Stimulated activated CD8-positive, alpha-beta memory T cell treated with anti-CD3 and anti-CD28 coated beads, Interleukin-4, amount 100 ng/mL, for 1 hour (primary cell): ENCODE measurements at places on chromosomes 1 and 21.

DNA sequence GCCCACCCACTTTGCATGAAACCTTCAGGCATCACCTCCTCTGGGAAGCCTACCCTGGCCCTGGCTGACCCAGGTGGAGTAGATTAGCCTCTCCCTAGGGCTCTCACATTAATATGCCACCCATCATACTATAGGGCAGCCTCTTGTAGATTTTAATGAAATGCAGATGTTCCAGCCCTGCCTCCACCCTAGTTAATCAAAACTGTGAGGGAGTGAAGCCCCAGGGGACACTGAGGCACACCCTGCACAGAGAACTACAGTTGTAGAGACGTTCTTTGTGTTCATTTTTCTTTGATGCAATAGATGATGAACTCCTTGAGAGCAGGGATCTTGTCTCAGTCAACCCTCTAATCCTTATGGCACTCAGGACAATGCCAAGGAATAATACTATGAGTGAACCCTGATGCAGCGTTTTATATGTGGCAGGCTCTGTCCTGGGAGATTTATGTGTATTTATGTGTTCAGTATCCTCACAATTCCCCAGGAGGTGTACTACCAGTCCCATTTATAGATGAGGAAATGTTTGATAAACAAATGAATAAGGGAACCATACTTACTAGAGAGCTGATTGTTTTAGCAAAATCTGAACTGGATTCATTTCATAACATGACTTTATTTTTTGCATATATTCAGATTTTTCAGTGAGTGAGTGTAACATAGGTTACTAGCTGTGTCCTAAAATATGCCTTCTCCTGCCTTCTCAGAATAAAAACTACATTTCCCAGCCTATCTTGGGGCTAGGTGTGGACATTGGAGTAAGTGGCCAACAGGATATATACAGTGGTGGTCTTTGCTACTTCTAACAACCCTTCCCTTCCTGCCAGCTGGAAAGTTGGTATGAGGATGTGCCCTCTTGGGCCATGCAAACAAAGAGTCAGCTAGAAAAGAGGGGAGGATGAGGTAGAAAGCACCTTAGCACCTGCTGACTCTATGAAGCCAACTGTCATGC is 23.5 kb upstream of the PRELP start:
- no peak for DNase-seq

DNA sequence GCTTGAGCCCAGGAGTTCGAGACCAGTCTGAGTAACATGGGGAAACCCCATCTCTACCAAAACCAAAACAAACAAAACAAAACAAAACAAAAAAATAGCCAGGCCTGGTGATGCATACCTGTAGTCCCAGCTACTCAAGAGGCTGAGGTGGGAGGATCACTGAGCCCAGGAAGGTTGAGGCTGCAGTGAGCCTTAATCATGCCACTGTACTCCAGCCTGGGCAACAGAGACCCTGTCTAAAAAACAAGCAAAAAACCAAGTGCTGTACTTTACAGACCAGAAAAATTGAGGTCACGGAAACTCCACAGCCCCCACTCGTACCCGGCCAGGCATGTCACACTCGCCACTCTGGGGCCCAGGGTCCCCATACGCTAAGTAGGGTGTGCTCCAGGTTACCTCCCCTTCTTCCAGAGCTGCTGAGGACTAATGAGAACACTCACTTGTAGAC is 22.9 kb downstream of the ATP2B4 start:
- DNase-seq, result no peak

DNA sequence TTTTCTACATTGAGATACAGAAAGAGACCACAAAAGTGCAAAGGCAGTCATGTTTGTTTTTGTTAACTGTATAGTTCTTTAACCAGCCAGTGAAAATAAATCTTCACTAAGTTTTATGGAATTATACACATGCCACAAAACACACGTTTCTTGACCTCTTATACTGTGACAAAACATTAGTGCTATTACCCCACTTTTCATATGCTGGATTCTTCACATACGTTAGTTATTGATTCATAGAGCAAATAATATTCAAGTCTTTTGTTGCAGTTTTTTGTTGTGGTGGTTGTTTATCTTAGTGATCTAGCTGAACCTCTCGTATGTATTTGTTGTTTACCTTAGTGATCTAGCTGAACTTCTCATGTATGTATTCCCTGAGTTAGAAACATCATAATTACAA is 28.0 kb downstream of the LYPLAL1 start:
- no peak for DNase-seq

- no peak for DNase-seq
These were observed 95.5 kb downstream of the TNFSF18 start for GRCh38 chr1:172955161-172955815.

GRCh38 chr1:96782856-96783255 is 61.3 kb downstream of the PTBP2 start:
- DNase-seq, result no peak

DNA sequence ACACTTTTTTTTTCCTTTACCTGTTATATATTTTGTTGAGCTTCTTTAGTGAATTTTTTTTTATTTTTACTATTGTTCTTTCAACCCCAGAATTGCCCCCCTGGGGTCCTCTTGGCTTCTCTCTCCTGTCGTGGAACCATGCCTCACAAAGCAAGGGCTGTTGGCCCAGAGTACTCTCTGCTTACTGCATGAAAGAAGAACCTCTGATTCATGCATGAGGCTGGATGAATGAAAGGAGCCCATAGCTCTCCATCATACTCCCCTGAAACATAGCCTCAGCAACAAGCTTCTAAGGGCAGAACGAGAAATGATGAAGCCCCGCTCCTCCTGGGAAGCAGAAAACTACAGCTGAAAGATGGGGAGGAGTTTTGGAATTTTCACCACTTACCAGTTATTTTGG is 1441.0 kb downstream of the BRINP3 start:
- DNase-seq, result no peak

DNA sequence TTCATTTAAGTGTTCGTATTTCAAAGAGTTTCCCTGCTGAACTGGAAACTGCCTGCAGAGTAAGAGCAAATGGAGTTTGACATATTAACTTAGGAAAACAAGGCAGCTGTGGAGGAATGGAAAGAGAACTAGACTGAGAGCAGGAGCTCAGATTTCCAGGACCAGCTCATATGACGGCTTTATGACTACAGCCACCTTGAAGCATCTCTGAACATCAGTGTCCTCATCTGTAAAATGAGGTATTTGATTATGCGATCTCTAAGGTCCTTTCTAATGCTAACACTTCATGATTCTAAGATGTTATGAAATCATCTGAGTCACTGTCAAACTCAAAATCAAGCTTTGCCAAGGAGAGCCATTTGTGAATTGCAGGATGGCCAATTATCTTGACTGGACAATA is 112.3 kb downstream of the PRRX1 start:
- DNase-seq, result no peak

DNA sequence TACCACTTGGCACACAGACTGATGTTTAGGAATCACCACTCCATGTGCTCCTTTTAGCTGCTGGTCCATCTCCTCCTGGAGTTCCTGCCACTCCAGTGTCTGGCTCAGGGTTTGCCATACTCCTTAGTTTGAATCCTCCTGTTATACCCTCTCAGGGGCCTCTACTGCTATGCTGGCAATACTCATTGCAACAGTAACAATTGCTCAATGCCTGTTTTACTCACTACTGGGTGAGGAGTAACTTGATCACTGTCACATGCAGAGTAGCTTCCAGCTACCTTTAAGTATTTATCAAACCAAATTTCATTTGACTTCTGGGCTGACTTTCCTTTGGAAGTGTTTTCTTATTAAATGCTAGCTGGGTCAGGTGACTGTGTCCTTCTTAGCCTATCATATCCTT is 107.2 kb upstream of the WLS start:
- no peak for DNase-seq

DNA sequence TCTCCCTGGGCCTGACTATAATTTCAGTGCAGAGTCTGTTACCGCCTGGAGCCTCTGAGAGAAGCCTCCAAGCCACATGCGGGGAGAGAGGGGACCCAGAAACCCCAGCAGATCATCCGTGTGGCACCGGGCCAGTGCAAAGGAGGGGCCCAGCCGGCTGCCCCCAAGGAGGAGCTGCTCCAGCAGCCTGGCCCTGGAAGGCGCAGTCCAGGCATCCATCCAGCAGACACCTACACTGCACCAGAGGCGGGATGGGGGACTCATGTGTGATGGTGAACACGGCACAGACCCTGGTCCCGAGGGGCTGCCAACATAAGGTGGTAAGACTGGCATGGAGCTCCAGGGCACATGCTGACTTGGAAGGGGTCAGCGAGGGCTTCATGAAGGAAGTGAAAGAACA is 39.6 kb upstream of the CLSTN1 start:
- DNase-seq, result no peak

- no peak for DNase-seq
These were observed 20.1 kb upstream of the NKAIN1 start for GRCh38 chr1:31259746-31260145.

- DNase-seq, result no peak
These were observed 187.0 kb downstream of the TPR start for GRCh38 chr1:186188004-186188539.

DNA sequence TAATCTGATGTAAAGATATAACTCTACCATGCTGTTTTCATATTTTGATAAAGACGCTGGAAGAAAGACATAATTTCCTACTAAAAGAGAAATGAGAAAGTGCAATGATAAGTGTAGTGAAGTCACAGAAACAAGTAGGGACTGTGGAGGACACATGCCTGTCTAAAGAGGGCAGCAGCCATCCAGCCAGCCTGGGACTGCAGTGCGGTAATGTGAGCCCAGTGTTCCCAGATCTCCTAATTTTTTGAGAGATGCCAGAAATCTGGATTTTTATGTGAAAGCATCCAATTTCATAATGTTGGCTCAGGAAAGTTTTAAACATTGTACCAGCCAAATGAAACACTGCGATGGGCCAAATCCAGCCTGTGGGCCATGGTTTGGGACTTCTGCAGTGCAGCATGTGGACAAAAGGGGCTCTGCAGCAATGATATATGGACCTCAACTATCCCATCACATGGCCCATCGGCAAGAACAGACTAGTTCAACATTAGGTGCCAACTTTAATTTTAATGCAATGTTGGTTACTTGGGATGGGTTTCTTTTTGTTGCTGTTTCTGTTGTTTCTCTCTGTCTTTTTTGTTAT is 329.5 kb downstream of the LTN1 start:
- no peak for DNase-seq

DNA sequence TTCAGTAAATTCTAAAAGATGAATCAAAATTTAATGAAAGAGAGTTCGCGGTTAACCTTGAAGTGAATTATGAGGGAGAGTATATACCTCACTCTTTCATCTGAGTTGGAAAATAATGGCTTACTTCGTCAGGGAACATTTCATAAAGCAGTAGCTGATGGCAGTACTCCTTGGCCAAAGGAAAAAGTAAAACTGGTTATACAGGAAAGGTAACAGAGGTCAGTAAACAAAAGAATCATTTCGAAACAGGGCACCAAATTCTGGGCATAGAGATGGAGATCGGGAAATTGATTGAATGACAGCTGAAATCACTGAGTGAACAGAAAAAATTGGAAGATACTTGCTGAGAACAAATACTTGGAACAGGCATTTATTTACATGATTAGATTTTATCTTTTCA is 199.0 kb downstream of the OLFM3 start:
- DNase-seq, result no peak

GRCh38 chr21:35084869-35085268 is 35.8 kb upstream of the RUNX1 start:
- no peak for DNase-seq

GRCh38 chr1:210330279-210330866 is 1.7 kb downstream of the HHAT start:
- DNase-seq, result no peak

DNA sequence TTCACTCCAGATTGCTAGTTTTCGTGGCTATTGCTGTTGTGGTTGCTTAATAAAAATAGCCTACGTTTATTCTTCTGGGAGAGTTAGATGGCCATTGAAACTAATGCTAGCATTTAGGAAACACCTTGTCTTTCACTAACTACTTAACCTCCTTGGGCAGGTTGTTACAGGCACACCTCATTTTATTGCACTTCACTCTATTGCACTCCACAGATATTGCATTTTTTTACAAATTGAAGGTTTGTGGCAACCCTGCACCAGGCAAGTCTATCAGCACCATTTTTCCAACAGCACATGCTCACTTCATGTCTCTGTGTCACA is 11.3 kb upstream of the MARK1 start:
- no peak for DNase-seq

DNA sequence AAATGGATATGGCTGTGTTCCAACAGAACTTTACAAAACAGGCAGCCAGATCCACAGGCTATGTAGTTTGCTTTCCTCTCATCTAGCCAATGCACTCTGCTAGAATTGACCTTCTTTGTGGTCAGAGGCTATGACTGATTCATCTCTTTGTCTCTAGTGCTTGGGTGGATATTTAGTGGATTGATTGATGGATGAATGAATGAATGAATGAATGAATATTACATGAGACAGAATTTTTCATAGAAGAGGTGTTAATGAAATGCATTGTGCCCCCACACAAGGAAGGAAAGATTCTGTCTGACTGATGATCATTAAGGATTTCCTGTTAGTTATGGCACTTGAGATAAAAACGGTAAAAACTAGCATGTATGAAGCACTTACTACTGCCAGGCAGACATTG is 50.5 kb upstream of the ZYG11A start:
- no peak for DNase-seq

DNA sequence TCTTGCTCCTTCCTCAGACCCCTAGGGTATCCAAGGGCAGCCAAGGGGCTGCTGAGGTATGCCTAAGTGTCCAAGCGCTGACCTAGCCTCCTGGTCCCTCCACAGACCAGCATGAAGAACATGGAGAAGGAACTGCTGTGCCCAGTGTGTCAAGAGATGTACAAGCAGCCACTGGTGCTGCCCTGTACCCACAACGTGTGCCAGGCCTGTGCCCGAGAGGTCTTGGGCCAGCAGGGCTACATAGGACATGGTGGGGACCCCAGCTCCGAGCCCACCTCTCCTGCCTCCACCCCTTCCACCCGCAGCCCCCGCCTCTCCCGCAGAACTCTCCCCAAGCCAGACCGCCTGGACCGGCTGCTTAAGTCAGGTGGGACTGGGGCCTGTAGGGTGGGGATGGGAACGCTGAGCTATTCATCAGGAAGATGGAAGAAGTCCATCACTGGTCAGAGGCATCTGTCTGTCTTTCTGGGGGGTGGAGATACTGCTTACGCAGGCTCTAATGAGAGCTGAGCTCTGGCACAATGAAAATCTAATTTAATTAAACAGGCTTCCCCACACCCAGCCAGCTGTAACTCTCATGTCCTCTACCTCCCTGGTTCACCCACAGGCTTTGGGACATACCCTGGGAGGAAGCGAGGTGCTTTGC is 1.8 kb downstream of the TRIM46 start:
- no peak for DNase-seq

GRCh38 chr1:208254376-208254775 is 10.2 kb upstream of the PLXNA2 start:
- no peak for DNase-seq
